ENCODE measurements at places on chromosomes 7 and 10.
A peak's percentile ranks its signal among the peaks of the same experiment; 100 is the strongest.

GRCh38 chr7:47419471-47419870, 162.4 kb downstream of the TNS3 start:
- no peak for DNase-seq

- no peak for DNase-seq
Observed at GRCh38 chr10:75972491-75973276, 541.3 kb downstream of the LRMDA start.

DNA sequence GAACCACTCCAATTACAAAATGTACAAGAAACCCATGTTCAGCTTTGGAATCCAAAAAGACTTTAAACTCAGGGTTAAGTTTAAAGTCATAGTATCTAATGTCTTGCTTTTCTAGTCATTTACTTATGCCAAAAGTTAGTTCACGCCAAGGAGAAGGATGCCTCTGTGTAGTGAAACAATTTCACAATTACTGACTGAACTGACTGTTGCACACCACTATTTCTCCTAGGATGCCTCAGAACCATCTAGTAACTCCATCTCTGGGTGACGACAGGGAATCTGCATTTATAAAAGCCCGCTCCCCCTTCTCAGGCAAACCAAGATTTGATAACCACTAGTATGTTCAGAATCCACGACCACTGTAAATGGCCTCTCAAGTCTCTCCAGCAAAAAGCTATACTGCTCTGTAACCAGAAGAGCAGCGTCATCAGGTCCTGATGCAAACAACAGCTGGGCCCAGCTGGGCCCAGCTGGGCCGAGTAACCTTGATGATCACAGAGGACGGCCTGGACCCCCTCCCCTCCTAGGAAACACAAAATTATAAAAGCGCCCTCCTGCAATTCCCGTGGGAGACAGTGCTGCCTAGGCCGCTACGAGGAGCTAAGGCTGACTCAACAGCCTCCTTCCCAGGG, 680 bp upstream of the ADO start:
- no peak for DNase-seq

GRCh38 chr10:4355350-4355749, 470.7 kb upstream of the AKR1E2 start:
- no peak for DNase-seq

DNA sequence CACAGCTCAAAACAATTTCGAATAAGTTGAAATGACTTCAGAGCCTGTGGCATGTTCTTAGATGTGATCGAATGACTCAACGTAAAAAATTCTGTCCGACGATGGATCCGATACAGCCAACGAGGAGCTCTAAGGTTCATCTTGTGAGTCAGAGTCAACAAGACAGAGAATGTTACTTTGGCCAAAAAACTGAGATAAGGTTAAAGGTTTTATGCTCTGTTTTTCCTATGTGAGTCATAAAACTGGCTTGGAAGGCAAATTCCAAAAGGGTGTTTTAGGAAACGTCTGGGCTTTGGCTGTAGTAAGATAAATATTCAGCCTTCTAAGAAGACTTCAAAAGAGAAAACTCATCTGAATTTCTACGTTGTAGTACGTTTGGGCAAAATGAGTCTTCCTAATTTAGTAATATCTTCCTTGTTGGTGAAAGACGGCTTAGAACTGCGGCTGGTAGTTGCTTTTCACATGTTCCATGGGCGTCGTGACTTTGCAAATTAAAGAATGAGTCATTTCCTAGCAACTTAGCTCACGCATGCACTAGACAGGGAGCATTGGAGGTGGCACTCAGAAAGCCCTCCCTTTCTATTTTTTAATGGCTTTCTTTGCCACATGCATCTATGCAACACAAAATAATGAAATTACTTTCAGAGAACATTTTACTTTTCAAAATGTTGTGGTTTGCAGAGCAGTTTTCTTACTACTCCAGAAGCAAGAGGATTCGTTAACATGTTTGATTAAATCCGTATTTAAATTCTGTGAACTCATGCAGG, 28.2 kb downstream of the PFKP start:
- peak; percentile 7 for DNase-seq

DNA sequence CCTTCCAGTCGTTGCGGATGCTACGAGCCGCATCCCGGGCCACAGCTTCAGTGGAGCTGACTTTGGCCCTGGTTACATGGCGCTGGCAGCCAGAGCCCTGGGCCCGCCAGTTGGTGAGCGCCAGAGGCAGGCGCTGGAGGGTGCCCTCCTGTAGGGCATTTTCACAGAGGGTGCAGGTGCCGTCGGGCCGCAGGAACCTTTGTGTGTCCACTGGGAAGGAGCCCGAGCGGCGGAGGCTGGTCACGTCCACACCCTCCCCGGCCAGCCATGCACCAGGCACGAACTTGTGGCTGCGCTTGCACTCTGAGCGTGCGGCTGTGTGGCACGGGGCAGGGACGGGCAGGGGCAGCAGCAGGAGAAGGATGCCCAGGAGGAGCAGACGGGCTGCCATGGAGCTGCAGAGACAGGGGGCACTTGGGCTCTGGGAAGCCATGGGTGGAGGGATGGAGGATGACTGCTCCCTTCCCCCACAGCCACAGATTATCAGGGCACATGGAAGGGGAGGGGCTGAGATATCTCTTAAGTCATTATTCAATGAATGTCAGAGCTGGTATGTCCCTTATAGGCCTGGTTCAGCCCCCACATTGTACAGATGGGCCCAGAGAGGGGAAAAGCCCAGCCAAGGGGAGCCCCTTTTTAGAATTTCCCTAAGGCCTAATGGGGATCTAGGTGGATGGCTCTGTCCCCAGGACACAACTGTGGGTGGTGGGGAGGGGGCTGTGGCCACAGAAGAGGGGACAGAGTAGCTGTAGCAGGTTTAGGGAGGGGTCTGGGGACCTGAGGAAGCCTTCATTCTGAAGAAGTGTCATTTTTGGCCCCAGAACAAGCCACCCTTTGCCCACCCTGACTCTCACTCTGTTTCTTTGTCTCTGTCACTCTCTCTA, 1.8 kb downstream of the PRF1 start:
- DNase-seq = no peak

GRCh38 chr7:92563345-92563744, 26.8 kb downstream of the FAM133B start:
- DNase-seq = no peak
